ENCODE measurements at places on chromosomes 3 and 15.

DNA sequence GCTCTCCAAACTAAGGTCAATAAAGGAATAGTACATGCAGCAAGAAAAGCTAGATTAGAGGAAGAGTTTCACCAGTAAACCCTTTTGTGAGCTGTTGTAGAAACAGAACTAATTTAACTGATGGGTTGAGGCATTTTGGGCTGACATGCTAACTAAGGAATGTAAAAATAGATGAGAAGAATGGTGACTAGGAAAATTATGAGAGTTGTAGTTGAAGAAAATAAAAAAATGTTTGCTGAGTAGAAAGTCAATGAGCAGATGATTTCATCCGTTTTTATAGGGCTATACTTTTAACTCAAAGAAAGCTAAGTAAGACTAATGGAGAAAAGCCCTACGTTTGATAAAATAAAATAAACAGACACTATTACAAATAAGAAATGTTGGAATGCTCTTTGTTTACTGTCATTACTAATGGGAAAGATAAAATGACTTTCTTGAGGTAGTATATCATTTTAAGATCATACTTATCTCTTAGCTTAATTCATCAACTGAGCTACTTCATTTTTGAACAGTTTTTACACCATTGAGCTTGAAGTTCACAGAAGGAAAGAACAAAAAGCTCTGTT lies 209.4 kb upstream of the DPH6 start:
- DNase-seq, result no peak

DNA sequence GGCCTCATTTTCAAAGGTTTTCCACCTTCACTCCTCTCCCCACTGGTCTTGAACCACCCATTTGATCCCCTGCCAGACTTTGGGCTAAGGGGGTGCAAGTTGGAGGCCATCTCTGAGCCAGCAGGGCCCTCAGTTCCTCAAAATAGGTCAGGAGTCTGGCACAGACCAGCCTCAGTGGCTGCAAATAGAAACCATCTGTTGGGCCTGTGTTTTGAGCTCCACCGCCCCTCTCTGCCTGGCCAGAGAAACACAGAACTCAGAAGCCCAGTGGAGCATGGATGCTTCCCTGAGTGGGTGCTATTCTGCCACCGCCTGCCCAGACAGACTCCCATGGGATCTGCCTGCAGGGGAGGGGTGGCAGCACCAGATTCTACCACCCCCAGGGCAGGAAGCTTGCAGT lies 56.3 kb downstream of the CORO2B start:
- DNase-seq, result no peak

DNA sequence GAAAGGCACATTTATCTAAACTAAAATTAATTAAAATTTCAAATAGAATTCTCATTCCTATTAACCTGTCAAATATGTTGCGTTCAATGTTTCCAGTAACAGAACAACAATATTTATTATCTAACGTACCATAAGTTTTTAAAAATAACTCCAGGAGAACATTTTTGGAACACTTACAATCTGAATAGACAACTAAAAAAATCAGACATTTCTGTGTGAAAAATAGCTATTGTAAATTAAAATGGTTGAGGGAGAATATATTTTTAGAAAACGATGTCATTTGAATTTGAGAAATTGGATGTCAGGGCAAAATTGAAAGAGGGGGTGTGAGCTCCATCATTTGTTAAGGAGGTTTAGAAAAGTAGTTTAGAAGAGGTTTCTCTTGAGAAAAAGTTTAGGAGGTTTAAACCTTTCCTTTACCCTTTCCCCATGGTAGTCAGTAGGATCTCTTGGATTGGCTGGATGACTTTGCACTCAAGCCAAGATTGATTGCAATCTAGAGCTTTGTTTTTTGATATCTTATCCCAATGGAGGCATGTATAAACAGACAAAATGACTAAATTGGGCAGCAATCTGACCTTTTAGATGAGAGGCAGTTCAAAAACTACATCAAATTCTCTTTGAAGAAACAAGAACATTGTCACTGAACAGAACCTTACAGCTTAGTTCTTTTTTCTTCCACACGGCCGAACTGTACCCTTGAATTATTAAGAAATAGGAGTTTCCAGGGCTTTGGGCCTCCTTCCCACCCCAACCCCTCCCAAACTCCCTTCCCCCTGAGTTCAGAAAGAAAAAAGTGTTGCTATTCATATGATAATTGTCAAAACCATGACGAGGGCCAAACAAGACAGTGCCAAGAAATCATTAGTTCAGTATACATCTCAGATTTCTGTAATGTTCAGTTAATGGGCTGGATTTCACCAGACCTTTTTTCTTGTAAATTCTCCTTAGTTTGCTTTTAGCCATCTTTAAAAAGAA lies 79.7 kb upstream of the CDIN1 start:
- DNase-seq, result no peak

GRCh38 chr3:183260167-183260904 lies 7.3 kb downstream of the B3GNT5 start:
- DNase-seq, result no peak

- DNase-seq, result no peak
These were observed 25.0 kb downstream of the RGMA start for GRCh38 chr15:93063796-93064690.

DNA sequence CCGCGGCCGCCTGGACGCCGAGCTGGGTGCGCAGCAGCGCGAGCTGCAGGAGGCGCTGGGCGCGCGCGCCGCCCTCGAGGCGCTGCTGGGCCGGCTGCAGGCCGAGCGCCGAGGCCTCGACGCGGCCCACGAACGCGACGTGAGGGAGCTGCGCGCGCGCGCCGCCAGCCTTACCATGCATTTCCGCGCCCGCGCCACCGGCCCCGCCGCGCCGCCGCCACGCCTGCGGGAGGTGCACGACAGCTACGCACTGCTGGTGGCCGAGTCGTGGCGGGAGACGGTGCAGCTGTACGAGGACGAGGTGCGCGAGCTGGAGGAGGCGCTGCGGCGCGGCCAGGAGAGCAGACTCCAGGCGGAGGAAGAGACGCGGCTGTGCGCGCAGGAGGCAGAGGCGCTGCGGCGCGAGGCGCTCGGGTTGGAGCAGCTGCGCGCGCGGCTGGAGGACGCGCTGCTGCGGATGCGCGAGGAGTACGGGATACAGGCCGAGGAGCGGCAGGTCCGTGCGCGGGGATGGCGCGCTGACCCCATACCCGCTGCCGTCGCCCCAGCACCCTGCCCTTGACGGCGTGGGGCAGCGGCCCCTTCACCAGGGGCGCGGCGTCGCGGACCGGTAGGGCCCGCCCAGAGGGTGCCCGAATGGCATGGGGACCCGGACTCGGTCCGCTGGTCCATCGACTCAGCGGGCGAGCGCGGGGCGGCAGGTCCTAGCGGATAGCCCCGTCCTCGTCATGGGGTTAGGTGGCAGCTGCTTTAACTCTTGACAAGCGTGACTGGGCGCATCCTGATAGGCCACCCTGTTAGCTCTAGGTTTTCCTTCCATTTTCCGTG lies 848 bp downstream of the SYNM start:
- DNase-seq, result peak; percentile 49
